Effector CD4-positive, alpha-beta T cell (primary cell): ENCODE measurements at places on chromosomes 4 and X.

GRCh38 chr4:35063031-35063570, 1181.2 kb downstream of the ARAP2 start:
- DNase-seq, result no peak

DNA sequence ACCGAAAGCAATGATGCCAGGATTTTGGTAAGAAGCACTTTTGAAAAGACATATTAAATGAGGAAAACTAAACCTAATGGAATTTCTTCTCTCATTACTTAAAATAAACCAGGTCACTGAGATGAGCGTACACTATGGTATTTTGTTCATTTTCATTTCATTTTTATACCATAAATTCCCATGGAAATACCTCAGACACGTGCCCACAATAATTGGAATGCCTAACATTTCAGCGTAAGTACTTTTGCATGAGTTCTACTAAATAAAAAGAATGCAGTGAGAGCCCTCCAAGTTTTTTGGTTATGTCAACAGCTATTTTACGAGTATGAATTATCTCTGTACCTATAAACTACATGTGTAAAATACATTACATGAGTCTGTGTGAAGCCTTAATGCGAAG, 3.2 kb downstream of the CAMK2D start:
- DNase-seq, result no peak

- no peak for DNase-seq
Measured at GRCh38 chr4:182492423-182492822, 249.2 kb downstream of the TENM3 start.

DNA sequence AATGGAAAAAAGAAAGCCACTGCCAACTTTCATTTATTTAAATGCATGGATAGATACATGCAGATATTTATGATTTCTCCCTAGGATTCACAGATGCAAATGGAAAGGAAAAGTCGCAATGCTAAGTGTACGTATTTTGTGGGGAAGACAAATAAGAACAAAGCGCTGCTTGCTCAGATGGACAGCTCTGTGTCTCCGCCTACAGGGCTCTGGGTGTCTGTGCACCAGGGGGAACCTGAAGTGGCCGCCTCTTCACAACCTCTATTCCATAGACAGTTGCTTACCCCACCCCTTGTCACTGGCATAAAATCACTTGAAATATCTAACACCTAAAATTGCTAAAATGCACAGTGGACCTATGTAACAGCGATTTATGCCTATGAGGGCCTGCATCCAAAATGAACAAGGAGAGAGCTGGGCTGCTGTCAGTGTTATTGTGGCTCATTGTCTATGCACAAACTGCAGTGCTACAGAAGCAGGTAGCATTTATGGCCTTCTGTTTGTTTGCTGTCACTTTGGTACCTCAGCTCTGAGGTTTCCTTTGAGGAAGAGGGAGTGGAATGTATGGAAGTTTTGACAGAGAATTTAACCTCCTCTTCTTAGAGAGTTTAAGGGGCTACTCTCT, 58.6 kb upstream of the PAGE1 start:
- DNase-seq, result peak; percentile 14

DNA sequence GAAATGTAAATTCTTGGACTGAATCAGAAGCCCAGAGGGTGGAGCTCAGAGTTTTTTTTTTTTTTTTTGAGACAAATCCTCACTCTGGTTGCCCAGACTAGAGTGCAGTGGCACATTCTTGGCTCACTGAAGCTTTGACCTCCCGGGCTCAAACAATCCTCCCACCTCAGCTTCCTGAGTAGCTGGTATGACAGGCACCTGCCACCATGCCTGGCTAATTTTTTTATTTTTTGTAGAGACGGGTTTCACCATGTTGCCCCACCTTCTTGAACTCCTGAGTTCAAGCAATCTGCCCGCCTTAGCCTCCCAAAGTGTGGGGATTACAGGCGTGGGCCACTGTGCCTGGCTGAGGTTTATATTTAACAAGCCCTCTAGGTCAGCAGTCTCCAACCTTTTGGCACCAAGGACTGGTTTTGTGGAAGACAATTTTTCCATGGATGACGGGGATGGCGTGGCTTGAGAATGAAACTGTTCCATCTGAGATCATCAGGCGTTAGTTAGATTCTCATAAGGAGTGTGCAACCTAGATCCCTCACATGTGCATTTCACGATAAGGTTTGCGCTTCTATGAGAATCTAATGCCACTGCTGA, 76.7 kb downstream of the FHIP1A start:
- no peak for DNase-seq

- DNase-seq, result no peak
Measured at GRCh38 chr4:47715716-47716416, 122.0 kb downstream of the CORIN start.
